Stimulated activated CD4-positive, alpha-beta T cell treated with anti-CD3 and anti-CD28 coated beads, Interleukin-1b, Interleukin-23, amount 100 ng/mL, for 1 hour (primary cell): ENCODE measurements at places on chromosomes 13 and 19.

DNA sequence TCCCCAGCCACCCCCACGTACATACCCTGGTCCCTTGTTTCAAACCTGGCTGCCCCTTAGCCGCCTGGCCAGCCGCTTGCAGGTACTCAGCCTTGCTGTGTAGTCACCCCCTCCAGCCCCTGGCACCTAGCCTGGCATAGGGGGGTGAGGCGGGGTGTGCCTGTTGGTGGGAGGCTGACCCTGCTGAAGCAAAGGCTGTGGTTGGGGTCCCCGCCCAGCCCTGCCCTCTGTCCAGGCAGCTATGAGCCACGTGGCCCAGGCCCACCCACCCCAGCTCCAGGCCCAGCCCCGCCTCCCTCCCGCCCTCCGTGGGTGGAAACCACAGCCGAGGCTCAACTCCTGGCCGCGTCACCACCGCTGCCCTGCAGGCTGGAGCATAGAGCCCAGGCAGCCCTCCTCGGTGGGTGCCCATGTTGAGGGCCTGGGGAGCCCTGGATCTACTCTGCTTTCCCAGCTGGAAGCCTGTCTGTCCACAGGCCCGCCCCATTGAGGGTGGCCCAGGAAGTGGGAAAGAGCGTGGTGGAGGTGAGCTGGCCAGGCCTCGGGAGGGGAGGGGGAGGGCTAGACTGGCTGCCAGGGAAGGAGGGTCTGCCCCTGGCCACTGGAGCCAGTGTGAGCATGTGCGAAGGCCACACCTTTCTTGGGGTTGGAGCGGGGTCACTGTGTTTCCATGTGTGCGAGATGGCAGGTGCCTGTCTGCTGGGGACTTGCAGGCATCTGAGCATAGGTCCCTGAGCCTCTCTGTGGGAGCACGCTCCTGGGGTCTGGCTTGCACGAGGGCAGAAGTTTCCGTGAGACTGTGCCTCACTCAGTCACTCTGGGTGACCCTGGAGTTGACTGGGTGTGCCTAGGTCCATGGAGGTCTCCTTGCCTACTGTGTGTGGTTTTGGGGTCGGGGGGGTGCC, 31.0 kb downstream of the PAK4 start:
- no peak for DNase-seq

GRCh38 chr13:37085606-37086005, 19.9 kb downstream of the CSNK1A1L start:
- no peak for DNase-seq

- no peak for DNase-seq
Measured at GRCh38 chr19:45876411-45877197, 9.3 kb downstream of the IRF2BP1 start.

GRCh38 chr13:28321756-28322155, 173.2 kb downstream of the FLT1 start:
- no peak for DNase-seq
